ENCODE measurements at places on chromosomes 4 and X.

DNA sequence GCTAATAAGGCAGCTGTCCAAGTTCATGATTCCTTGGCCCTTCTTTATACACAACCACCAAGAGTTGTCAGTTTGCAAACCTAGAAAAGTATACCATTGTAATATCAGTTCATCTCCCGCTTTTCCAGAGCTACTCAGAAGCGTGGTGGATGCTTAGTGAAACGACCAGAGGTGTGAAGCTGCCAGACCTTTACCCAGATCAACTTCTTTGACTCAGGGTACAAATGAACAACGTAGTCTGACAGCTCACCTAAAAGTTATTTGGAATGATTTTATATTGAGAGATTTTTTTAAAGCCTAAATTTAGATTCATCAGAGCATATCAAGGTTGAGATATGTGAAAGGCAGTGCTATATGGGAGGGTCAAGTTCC, 169.7 kb downstream of the CBR4 start:
- no peak for DNase-seq

- DNase-seq: peak; percentile 25
These were observed 220.3 kb upstream of the CXCL13 start for GRCh38 chr4:77385124-77385969.

DNA sequence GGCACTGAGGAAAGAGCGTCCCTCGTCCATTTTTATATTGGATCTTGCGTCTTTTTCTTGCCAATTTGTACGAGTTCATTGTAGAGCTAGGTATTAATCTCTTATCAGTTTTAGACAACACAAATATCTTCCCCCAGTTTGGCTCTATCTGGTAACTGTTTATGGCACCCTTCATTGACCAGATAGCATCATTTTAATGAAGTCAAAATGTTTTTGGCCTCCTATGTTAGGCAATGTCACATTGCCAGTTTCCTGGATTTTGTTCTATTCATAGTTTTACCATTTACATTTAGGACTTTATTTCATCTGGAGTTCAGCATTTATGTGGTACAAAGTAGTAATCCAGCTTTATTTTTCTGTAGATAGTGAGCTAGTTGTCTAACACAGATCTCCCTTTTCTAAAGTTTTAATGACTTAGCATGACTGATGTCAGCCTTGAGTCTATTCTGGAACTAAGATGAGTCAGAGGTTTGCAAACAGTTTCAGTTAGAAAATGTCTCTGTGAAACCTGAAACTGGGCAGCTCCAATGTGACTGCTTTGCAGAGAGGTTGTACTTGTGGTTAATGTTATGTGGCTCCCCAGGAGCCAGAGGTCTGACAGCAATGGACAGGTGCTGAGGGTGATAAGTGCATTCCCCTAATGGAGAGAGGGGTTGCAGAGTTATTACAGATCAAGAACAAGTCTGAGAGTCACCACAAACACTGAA, 5.3 kb upstream of the STBD1 start:
- peak; percentile 23 for DNase-seq

DNA sequence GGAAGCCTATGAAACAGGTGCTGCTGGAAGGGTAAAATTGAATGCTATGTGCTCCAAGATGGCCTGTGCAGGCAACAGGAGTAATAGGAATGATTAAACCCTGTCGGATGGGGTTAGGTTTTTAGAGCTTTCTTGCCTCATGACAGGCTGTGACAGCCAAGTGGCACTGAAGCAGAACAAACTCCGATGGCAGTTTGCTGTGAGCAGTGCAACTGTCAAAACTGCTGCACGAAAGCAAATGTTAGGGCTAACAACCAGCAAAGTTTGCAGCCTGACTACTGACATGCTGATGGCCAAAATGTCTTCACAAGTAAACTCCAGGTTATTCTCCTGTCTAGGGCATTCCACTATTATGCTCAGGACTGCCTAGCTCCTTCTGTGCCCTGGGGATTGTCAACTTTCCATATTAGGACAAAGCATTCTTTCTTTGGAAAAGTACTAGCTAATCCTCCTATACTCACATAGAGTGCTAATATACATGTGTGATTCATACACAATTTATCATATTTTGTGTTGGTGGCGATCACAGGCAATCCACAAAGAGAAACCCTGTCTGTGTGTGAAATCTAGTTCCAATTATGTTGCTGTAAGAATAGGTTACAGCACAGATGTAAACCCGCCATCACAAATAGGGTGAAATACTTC, 486.6 kb upstream of the TENM3 start:
- DNase-seq: no peak

DNA sequence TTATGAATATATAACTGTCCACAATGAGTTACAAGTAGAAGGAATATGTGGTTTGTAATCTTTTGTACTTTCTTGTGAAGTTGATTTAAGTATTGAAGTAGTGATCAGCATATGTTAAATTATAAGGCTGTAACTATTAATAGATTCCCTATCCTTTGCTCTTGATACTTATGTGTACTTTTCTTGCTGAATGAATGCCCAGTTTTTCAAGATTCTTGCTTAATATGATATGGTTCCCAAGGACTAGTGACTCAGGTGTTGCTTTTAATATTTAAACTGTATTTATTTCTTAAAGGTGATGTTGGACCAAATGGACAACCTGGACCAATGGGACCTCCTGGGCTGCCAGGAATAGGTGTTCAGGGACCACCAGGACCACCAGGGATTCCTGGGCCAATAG, 121.7 kb downstream of the IRS4 start:
- no peak for DNase-seq

GRCh38 chr4:87910795-87911194, 64.7 kb upstream of the SPP1 start:
- DNase-seq: no peak

DNA sequence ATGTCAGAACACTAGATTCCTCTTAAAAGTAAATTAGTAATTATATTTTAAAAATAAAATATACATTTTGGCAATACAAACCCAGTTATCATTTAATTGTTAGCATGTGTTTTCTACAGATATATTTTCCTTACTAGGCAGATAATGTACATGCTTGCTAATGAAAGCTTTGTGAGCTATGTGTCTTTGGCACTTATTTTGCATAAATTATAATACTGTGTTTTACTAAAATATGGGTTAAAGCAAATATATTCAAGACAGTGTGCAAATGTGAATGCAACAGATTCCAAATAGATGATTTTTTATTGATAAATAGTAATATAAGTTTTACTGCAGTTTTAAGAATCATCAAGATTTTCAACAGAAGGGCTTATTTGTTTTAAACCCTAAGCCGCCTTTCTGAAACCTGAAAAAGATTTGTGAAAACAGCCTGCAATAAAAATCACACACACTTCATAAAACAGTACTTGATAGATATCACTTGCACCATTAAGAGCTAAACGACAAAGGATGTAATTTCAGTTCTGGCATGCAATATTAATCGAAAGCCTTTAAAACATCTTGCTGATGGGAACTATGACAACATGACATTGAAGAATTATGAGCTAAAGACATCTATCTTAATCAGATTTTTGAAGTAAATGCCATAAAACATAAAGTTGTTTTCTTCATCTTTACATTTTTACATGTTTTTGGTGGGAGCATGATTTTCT, 333.3 kb downstream of the DCTD start:
- DNase-seq: no peak

- no peak for DNase-seq
These were observed 55.7 kb downstream of the ANTXR2 start for GRCh38 chr4:80017125-80017854.

GRCh38 chr4:187477224-187477623, 518.3 kb upstream of the ZFP42 start:
- DNase-seq: no peak

DNA sequence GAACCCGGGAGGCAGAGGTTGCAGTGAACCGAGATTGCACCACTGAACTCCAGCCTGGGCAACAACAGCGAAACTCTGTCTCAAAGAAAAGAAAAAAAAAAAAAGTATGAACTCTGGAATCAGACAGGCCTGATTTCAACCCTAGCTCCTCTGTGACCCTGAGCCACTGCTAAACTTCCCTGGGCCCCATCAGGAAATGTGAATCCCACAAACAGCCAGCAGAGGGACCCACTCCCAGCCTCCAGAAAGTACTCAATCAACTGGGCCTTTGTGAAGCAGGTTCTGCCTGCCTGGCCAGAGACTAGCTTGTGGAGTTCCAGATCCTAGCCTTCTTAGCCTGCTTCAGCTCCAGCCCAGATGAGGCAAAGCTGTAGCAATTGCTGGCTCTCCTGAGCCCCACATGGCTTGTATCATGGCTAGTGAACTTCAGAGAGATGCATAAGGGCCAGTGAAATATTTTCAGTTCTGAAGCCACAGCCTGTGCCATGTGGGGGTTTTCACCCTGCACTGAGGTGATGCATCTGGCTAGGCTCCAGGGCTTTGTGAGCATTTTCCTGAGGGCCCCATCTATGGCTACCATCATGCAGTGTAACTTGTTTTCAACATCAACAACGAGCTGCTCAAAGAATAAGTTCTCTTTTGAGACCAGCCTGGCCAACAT, 7.2 kb upstream of the IDS start:
- peak; percentile 16 for DNase-seq

DNA sequence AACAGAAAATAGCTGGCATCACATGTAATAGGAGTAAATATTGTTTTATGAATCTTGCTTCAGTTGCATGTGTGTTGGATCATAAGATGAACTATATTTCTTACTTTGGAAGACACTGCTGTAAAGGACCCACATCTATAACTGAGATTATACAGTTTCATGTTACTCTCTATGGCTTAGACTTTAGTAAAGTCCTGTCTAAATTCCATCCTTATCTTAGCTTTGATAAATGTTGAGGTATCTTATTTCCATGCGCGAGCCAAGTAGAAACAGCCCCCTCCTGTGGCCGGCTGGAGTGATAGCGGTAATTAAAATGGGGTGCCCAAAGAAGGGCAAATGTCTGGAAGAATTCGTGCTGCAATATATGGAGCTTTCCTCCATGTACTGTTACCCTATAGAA, 43.0 kb downstream of the CCDC158 start:
- peak; percentile 25 for DNase-seq

DNA sequence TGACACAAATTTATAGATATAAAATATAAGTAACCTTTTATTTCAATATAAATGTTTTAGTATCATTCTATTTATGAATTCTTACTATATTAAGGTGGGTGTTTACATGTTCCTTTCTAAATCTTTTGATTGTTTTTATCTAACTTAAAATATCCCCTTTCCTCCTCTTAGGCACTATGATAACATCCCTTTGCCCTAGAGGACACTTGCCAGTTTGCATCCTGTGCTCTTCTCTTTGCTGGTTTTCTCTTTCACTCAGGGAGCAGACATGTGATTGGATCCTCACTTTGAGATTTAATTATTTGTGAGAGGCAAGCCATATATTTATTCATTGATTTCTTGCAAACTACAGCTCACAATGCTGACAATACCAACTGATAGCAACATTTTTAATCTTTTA, 16.2 kb downstream of the LRIT3 start:
- no peak for DNase-seq

DNA sequence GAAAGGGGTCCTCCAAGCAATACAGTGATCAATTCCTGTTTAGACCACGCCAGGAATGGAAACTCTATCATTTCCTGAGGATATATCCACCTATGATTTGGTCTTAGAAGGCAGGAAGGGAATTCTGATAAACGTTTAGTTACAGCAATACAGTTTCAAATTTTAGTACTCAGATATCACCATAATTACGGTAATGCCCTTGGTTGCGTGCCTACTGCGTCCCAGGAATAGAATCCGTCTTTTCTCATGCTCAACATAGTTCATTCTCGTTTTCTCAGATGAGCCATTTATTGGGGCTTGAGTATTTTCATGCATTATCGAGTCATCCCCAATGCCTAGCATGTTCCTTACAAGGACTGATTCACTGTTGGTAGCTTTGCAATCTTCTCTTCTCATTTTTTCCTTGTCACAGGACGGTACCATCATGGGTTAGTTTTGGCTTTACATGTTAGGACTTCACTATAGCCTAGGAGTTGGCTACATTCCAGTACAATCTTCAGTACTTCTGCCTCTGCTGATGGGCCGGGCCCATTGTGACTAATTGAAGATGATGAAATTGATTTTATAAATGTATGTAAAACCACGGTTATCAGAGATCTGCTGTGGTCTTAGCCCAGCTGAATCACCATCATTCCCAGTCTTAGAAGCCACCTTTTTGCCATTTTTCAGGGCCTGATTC, 4.4 kb upstream of the PRKX start:
- DNase-seq: no peak

DNA sequence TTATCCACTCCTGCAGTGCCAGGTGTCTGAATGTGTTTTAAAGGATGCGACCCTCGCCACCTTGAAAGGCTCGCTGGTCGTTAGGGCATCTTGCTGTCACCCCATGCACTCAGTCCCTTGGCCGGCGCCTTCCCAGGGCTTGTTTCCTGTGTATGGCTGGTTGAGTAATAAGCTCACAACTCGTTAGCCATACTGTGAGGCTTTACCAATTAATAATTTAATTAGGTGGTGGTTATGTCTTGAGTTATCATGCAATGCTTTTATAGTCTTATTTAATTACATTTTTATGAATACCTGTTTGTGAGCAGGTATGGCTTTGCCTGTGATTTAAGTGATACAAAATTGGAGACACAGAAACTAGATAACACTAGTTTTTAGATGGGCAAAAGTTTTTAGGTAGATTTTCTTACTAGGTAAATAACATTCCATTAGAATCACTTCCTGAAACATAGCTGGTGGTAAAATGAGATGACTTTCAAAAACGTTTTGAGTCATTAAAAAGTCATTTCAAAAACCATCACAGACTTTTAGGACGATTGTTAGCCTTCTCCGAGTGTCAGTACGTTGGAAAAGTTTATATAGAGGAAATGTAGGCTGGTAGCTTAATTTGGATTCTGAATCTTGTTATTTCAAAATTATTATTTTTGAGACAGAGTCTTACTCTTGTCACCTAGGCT, 18.2 kb downstream of the PTTG2 start:
- DNase-seq: no peak

DNA sequence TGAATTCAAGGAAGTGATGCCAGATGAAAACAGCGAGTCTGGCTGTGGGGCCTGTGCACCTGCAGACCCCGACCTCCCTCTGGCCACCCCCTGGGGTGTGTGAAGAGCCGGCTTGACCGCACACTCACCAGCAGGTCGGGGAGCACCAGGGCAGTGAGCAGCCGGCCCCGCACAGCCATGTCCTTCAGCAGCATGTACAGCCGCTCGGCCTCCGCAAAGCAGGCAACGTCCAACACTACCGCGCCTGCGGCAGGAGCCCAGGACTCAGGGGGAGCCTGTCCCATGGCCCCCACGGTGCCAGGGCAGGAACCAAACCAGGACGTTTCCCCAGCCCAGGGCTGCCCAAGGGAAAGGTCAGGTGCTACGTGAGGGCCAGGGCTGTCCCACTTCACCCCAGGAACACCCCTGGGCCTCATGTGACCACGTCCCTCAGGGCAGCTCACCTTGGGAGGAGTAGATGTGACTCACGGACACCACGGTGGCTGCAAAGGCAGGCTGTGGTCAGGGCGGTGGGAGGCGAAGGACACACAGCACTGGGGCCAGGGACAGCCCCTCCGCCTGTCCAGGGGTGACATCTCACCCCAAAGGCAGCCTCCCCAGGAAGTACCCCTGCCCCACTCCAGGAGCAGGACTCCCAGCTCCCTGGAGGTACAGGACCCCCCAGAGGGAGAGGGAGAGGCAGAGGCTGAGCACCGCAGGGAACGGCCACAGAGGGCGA, 8.2 kb downstream of the DGKQ start:
- no peak for DNase-seq
